ENCODE measurements at places on chromosomes 1 and 21.

DNA sequence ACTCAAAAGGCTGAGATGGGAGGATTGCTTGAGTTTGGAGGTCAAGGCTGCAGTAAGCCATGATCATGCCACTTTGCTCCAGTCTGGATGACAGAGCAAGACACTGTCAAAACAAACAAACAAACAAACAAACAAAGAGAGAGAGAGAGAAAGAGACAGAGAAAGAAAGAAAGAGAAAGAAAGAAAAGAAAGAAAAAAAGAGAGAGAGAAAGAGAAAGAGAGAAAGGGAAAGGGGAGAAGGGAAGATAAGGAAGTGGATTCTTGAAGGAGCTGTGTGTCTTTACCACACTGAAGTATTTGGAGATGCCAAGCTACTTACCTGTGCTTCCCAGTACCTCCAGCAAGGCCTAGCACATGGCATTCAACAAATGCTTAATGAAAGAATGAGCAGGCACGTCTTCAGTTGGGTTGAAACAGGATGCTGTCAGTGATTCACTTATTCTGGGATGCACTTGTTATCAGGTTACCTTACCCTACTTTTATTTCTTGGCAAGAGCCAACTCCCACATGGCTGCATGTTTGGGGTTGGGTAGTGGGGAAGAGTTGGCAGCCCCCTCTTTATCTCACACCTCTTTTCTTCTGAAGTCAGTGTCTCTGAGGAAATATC lies 28.8 kb downstream of the CD101 start:
- no peak for DNase-seq

DNA sequence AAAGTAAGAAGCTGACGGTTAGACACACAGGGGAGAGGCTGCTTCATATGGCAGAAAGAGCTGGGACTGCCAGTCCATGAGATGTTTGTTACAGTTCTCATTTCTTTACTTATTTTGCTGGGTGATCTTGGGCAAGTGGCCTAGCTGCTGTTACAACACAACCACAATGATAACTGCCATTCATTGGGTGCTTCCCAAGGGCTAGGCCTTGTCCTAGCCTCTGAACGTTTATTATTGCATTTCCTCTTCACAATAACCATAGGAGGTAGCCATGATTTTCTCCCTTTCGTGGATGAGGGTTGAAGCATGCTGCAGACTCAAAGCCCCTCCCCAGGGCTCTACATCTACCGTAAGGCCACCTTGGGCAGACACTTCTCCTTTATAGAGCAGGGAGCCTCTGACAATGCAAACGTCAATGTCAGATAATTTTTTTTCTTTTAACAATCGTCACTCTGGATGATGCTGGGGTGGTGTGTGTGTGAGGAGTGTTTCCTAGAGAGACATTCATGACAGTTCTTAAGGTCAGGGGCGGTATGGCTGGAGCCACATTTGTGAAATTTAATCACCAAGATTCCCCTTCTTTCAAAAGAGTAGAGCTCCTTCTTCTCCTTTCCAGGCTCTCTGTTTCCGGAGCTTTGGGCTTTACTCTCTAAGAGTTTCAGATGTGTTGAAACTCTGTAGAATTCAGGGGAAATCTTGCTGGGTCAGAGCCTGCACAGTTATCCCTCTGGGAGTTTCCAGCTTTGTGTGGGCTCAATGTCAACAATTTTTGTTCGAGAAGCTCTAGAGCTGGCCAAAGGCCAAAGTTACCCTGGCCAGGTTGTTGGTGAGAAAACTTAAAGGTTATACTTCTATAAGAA lies 138.5 kb upstream of the SGIP1 start:
- DNase-seq, result no peak

DNA sequence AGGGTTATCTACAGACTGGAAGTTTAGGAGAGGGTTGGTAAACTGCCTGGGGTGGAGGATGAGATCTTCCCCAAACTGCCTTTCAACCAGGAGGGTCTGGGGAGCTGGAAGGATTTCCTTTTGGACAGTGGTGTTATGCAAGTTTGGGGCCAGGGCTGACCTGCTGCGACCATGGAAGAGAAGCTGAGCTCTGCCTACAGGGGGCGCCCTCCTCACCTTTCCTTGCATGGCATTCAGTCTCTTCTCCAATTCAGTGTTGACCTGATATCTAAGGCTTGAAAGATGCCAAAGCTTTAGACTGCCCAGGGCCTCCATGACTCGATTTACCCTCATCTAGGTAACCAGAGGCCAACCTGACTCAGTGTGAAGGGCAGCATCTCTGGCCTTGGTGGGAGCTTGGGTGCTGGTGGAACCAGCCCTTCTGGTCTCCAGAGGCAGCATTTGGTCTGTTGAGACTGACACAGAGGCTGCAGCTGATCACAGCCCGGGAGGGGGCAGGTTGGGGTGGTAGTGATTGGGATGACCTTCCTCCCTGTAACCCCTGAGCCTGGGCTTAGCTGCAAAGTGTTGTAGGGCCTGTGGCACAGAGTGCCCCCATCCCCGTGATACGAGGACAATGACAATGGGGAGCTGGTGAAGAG lies 170.0 kb downstream of the GRIK3 start:
- no peak for DNase-seq

- DNase-seq, result no peak
Measured at GRCh38 chr1:119884711-119885110, 11.6 kb downstream of the ADAM30 start.

GRCh38 chr21:43733060-43733459 lies 14.1 kb downstream of the PDXK start:
- no peak for DNase-seq

GRCh38 chr1:31666263-31666963 lies 21.7 kb upstream of the PEF1 start:
- no peak for DNase-seq

DNA sequence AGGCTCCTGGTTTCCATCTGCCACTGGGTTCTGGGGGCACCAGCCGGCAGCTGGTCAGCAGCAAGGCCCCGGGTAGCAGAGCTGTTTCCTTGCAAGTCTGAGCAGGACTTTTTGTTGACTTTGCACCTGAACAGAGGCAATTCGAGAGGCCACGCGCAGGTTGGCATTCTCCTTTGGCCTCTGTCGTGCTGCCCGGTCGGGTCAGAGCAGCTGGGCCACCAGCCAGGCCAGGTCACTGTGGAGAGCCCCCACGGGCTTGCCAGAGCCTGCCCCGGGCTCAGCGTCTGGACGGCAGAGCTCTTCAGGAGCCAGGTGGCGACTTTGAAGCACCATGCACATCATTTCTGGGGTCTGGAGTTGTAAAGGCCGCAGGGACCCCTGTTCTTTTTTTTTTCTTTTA lies 28.4 kb upstream of the TMEM52 start:
- no peak for DNase-seq

DNA sequence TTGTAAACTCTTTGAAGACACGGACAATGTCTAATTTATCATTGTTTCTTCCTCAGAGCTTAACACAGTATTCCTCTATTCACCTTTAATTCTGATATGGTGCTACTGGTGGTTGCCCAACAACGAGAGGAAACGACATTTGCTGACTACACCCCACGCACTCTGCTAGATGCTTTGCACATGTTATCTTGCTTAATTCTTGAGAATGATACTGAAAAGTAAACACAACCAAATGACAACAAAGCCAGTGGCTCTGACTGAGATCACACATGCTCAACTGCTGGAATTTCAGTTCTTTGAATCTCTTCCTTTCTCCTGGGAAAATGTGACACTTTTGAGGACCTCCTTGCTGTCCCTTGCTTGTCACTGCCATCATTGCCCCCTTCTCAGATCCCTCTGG lies 37.2 kb upstream of the DDAH1 start:
- no peak for DNase-seq

DNA sequence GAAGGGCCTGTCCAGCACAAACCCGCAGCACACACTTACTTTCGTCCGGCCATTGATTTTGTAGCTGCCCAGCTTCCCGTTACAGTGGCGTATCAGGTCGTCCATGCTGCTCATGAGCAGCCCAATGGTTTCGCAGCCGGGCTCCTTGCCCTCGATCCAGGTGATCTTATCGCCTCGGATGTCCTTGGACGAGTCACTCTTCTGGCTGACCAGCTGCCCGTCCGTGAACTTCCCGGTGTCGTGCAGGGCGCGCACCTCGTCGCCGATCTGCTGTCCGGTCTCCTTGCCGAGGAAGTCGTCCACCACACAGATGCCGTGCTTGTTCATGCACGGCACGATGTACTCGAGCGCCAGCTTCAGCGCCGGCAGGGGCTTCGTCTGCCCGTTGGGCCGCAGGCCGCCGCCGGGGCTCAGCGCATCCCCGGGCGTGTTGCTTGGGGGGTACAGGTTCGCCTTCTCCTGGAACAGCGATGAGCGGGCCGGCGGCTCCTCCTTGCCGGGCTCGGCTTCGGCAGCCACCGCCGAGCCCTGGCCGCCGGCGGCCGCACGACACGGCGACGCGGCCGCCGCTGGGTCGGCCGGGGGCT lies 1.0 kb downstream of the EGLN1 start:
- peak; percentile 74 for DNase-seq

DNA sequence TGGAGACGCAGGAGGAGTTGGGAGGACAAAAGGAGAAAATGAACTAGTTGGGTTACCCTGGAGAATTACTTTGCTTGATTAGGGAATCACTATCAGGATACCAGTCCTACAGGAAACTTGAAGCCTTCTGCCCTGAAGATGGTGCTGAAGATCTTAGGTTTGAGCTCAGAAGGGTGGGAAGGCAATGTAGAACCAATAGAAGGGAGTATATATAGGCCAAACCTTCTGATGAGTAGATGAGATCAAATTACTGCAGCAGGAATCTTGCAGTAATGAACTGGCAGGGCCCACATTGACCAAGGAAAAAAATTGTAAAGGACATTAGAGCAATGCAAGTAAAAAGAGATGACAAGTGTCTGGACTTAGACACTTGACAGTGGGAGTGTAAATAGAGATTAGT lies 116.3 kb upstream of the CACYBP start:
- no peak for DNase-seq

DNA sequence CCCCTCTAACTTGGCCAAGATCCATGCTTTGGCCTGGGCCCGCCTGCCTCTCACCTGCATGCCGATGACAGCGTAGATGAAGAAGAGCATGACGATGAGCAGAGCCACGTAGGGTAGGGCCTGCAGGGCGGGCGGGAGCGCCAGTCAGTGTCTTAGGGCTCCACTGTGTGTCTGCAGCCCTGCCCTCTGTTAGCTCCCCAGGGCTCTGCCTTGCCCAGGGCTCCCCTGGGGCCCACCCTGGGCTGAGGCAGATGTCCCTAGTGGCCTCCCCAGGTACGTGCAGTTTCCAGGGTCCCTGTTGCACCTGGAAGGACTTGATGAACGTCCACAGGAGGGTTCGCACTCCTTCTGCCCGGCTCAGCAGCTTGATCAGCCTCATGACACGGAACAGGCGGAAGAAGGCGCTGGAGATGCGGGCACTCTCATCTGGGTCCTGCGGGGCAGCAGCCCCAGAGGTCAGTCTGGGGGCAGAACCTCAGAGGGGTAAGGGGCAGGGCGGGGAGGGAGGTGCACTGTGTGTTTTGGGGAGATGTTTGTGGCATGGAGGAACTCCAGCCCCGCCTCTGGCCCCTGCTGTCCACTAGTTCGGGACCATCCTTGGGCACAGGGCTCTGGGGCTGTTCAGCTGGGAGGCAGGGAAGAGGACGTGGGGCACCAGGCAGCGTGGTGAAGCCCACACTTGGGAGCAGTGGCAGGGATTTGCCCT lies 29.8 kb upstream of the KIF21B start:
- no peak for DNase-seq

- DNase-seq, result no peak
Measured at GRCh38 chr1:197841883-197842553, 60.4 kb upstream of the C1orf53 start.

DNA sequence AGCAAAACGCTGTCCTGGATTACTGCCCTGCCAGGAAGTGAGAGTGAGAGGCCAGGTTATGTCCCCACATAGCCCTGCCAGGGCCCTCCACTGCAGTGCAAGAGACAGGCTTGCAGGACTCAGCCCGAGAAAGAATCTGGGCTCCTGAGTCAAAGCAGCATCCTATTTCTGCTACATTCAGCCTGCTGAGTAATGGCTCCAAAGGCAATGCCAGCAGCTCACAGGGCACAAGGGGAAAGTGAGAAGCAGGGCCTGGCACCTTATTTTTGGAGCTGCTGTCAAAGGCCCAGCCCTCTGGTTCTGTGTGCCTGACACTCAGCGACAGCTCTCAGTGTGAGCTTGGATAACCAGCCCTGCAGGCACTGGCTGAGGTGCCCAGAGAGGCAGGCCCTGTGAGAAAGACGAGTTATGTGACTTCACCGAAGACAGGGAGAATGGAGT lies 83.9 kb downstream of the DTL start:
- no peak for DNase-seq

DNA sequence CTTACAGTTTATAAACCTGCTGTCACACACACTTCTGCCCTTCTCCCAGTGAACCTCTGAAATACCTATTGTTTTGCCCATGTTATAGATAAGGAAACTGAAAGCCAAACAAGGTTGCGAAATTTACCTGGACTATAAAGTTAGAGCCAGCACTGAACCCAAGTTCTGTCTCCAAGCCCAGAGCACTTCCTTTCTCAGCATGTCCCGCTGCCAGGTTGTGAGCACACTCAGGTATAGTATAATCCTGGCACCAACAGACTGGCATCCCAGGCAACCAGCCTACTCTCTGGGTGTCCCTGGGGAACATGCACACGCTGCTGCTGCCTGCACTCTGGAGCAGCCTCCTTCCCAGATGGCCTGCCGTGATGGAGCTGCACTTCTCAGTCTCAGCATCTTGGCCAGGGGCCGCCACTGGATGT lies 45.1 kb downstream of the PGBD5 start:
- DNase-seq, result no peak

DNA sequence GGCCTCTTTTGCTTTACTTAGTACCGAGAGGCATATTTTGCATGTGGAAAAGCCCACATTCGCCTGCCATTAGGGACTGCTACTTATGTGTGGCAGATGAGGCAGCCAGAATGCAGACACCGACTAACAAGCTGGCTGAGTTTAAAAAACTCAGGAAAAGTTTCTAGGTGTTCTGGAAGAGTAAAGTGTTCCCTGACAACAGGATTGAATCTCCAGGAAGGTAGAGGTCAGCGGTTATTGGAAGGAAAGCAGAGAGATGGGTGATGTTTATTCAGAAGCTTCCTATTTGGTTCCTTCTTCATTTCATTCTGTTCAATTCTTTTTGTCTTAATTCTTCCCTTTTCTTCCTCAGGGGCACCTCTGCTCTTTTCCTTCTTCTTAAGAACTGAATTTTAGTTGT lies 206.9 kb upstream of the SNX7 start:
- DNase-seq, result no peak

DNA sequence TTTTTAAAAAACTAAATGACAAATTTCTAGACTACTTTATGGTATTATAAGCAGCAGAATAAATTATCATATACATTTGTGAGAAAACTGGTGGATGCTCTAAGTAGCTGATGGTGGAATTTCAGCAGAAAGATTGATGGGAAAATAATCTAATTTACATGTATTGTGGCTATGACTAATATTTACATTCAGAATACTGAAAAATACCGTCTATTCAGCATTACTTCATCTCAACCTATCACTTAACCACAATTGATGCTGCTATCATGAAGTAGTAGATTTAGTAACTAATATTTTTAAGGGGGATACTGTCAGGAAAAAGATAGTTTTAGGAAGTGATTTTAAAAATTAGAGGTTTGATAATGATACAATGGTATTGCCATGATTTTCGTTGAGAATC lies 137.9 kb downstream of the IFI44 start:
- DNase-seq, result no peak
